Activated CD8-positive, alpha-beta memory T cell treated with anti-CD3 and anti-CD28 coated beads for 1 hour (primary cell): ENCODE measurements at places on chromosomes 2 and 18.

GRCh38 chr18:11025671-11026070, 123.7 kb downstream of the PIEZO2 start:
- no peak for DNase-seq

GRCh38 chr18:68275616-68276015, 439.3 kb downstream of the TMX3 start:
- no peak for DNase-seq

- DNase-seq = no peak
These were observed 11.5 kb downstream of the SLC9A4 start for GRCh38 chr2:102484310-102485061.

- DNase-seq = no peak
These were observed 1.2 kb upstream of the DSC3 start for GRCh38 chr18:31043709-31044108.

- no peak for DNase-seq
These were observed 82.4 kb upstream of the PDE1A start for GRCh38 chr2:182509216-182509615.

GRCh38 chr18:49944663-49945062, 131.3 kb upstream of the ACAA2 start:
- no peak for DNase-seq

- DNase-seq = no peak
These were observed 168.0 kb downstream of the RPIA start for GRCh38 chr2:88859461-88859860.

DNA sequence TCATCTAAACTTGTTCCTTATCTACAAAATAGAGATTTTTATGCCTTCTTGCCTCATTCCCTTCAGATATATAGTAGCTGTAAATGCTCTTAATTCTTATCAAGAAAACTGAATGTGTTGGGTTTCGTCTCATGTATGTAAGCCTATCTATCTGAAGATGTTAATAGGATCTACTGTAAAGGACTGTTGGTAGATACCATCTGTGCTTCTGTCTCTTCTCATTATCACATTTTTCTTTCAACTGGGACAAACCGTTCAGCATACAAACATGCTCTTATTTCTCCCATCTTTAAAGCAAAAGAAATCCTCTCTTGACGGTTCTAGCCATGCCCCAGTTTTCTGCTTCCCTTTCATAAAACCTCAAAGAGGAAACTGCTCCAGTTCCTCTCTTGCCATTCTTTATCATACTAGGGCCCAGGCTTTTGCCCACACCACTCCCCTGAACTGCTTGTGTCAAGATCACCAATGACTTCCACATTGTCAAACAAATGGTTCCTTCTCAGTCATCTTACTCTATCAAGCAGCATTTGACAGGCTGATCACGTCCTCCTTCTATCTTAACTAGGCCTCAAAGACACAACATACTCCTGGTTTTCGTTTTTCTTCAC, 88.7 kb downstream of the ARHGEF33 start:
- no peak for DNase-seq

GRCh38 chr2:238997137-238997390, 149.2 kb downstream of the TWIST2 start:
- DNase-seq = no peak

- no peak for DNase-seq
These were observed 28.3 kb downstream of the PKP4 start for GRCh38 chr2:158484892-158485556.

DNA sequence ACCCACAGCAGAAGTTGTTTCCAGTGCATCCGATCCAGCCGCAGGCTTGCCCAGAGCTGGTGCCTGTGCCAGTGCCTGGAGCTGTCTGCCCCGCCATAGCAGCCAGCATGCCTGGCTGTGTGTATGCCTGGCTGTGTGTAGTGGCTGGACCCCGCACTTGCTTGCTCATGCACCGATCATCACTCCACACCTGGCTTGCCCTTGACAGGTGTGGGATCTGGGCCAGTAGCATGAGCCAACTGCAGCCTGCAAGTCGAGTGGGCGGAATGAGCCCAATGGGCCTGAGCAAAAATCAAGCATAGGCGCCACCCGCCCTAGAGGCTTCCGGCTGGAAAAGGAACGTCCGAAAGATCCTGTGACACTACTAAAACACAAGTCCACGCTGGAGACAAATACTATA, 74.5 kb downstream of the EPB41L3 start:
- DNase-seq = no peak

GRCh38 chr2:241768251-241768711, 8.3 kb upstream of the GAL3ST2 start:
- no peak for DNase-seq

GRCh38 chr18:52682260-52682659, 342.3 kb downstream of the DCC start:
- no peak for DNase-seq

- no peak for DNase-seq
These were observed 245.8 kb upstream of the SLC39A10 start for GRCh38 chr2:195411219-195411687.
